Stimulated activated CD4-positive, alpha-beta T cell treated with anti-CD3 and anti-CD28 coated beads, Interleukin-4, amount 100 ng/mL, for 4 hours (primary cell): ENCODE measurements at places on chromosomes 5 and 9.

GRCh38 chr5:164353155-164353554 lies 847.7 kb downstream of the MAT2B start:
- DNase-seq = no peak

DNA sequence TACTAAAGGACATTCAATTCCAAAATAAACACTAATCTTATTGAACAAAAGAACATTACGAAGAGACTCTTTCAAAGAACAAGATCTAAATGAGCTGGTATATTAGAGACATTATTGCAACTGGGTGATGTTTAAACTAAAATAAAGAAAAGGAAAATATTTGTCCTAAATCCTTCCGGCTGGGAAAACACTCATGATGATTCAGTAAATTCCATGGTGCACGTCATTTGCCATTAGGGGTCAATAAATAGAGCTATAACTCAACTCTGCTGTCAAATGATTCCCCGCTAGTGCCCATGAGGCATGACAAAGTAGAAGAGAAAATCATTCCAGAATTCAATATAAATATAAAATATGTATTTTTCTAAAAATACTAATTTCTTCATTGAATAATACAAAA lies 565.5 kb upstream of the TUSC1 start:
- no peak for DNase-seq

GRCh38 chr9:126117158-126117425 lies 209.5 kb upstream of the MVB12B start:
- no peak for DNase-seq

DNA sequence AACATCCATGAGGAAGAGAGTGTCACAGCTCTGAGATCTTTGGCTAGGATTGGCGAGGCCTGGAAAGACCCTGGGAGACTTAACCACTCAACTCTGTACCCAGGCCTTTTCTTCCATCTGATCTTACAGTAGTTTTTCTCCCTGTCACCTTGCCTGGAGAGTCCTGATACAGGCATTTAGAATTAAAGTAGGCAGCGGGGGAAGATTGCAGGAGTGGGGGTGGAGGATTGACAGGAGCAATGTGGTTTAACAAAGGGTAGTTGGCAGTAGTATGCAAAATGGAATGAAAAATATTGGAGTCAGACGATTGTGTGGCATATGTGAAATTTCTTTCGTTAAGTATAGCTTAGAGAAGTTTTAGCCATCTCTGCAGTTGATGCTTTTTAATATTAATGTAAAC lies 16.9 kb downstream of the TMEFF1 start:
- no peak for DNase-seq

DNA sequence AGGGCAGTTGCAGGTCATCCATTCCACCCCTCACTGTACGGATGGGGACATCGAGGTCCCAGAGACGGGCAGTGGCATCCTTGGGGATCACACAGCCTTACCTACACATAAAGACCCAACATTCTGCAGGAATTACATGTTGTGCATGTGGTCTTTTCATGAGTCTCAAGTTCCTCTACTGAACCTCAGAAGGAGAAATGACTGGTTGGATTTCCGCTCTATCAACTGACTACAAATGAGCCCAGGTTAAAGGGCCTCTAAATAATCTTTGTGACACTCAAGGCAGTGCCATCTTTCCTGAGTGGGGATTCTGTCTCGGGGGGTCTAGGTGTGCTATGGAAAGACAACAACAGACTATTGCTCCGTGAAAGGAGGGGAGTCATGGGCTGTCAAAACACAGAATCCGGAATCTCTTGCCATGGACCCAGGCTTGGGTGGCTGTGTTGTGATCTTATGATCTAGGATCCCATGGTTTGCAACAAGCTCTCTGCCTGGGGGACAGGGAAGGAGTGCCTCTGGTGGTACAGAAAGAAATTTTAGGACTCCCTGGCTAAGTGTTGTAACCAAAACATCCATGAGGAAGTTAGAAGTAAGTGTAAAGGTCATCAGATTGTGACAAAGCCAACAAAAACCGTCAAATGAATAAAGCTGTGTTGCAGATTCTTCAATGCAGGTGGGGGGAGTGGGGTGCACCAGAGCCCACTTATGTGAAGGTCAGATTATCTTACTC lies 1.9 kb upstream of the SLC31A2 start:
- no peak for DNase-seq

DNA sequence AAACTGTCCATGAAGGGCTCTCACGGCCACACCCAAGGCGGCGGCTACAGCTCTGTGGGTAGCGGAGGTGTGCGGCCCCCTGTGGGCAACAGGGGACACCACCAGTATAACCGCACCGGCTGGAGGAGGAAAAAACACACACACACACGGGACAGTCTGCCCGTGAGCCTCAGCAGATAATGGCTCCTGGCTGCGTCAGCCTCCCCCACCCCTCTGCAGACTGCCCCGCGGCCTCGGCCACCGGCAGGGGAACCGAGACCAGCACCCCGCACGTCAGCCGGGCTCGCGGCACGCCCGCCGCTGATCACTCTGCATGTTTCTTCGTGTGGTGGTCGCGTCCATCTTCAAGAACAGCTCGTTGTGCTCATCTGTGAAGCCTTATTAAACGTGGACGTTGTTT lies 41.5 kb downstream of the TENT4A start:
- DNase-seq = no peak

DNA sequence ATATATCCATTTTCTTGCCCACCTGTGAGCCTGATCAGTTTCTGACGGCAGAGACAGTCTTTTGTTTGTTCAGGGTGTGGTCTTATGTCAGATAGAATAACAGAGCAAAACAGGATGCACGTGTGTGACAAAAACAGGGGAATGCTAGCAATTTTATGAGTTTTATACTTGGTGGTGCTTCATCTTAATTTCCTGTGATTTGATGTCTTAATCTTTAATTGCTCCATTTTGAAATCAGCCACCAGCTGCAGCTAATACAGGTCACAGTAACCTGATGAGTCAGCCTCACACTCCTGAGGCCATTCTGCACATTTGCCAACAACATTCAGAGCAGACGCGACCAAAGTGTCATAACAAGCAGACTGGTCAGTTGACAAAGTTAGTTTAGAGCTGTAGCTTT lies 42.3 kb upstream of the JMY start:
- no peak for DNase-seq

DNA sequence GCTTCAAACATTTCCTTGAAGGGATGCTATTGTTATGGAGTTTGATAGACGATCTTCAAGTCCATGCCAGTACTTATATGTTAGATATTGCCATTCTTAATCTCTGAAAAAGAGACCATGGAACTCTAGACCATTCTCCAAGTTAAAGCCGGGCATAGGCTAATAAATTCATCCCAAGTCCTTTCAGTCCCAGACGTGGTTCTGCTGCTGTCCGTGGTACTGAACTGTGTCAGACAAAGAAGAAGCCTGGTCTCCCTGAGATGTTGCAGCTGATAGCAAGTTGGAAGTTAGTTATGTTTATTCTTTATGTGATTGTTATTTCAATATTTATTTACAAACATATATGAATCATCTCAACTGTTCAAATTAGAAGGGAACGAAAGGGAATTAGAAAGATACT lies 158.7 kb downstream of the NMUR2 start:
- no peak for DNase-seq

DNA sequence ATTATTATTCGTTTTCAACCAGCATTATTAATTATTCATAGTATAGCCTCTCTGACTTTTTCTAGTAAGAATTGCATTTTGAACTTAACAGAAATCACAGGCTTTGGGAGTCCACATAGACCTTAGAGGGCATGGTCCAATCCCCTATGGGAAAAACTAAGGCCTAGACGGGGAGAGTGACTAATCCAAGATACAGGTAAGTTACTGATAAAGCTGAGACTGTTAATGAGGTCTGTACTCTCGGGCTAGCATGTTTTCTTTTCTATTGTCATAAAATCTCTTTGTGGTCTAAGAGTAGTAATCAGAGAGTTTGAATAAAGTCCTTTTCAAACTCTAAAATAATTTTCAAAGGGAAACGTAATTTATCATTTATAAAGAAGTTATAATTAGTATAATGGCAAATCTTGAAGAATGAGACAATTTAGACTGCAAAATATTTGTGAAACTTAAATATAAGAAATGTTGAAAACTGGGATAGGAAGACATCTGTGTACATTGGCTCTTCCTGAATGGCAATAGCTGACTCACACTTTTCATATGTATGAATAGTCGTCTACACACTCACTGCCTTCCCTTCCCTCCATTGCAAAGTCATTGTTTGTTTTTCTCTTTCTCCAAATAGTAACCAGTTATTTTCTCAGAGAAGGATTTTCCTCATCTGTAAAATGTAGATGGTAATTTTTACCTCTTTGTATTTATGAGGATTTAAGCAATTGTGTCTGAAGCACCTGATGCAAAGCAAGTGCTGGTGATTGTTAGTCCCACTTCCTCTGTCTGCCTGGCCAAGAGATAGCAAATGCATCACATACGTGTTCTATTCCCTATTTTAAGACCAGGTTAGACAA lies 207.9 kb upstream of the CD180 start:
- no peak for DNase-seq
